ENCODE measurements at places on chromosomes 6 and 20.
A peak's percentile ranks its signal among the peaks of the same experiment; 100 is the strongest.

DNA sequence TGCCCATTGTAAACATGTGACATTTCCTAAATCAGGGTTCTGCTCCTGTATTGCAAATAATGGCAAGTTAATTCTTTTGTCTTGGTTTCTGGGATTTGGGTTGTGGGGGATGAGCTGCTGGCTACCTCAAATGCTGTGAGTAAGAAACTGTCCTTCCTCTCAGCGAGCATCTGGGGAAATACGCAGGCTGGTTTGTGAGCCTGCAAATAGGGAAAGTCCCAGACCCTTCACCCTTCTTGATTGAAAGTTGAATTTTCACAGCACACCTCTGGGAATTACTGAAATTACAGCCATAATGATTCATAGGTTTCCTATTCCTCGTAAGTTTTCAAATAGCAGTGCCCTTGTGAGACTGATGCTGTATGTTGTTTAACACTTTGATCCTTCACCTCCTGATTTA, 138.1 kb downstream of the TBXT start:
- no peak for DNase-seq

DNA sequence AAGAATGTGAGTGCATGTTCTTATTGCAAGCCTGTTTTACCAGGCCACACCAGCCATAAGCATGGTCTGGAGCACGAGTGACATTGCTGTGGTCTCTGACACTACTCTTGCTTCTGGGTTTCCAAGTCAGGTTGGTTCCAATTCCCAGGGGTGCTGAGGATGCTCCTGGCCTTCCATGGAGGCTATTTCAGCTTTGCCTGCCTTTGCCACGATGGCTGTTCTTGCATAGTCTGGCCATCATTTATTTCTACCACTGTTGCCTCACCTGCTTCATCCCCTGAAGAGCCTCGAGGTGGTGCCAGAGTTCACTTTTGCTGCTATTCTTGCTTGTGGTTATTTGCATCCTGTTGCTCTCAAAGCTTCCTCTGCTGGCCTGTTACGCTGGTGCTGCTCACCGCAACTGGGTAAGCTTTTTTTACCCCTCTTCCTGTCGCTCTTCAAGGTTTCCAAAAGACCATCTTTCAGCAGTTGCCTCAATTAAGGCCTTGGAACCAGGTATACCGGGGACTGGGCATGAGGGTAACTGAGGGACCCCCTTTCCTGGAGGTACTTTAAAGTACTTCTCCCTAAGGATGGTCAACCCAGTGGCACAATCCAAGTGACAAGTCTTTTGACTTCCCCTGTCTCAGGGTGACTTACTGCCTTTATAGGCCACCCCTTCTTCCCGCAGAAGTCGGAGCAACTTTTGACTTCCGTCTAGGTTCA, 64.5 kb downstream of the AKAP7 start:
- peak; percentile 10 for DNase-seq

DNA sequence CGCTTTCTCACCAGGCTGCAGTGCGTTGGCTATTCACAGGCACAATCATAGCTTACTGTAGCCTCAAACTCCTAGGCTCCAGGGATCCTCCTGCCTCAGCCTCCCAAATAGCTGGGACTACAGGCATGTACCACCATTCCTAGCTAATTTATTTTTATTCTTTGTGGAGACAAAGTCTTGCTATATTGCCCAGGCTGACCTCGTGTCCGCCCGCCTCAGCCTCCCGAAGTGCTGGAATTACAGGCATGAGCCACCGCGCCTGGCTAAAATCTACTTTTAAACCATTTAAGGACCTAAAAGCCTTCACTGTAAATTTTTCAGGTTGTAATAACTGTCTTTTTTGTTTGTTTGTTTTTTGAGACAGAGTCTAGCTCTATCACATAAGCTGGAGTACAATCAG, 15.2 kb downstream of the SAMHD1 start:
- no peak for DNase-seq

DNA sequence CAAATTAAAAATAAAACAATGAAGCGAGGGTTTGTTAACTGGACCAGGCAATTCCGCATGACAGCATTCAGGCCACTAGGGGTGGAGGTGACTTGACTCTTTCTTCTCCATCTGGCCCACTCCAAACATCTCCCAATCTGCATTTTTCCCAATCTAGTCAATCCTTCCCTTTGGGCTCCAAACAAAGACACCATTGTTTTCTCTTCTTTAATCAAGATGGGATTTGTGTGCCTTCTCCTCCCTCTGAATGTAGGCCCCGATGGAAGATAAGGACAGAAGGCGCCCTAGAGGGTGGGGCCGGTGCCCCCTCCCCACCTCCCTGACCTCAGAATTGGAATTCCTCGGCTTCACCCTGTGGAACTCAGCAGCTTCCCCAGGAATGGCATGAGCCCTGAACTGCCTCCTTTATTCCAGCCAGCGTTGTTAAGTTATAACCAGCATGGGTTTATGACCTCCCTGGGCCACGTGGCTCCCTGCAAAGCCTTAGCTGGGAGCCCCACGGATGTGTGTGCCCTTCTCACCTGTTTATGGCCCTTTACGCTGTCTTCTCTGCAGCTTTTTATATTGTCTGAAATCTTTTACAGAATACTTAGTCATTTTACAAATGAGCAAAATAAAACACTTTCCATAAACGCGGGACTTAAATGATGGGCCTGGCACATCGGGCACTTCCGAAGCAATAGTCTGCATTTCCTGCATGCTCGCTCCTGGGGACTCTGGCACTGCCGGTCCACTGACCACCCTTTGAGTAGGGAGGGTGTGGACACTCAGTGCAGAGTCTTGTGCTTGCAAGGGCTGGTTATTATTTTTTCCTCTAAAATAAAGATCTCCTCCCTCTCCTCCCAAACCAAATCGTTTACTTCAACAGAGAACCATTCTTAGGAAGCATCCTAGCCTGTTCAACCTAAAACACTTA, 24.5 kb downstream of the OVOL2 start:
- DNase-seq = no peak

GRCh38 chr6:110140650-110141049, 38.8 kb downstream of the WASF1 start:
- no peak for DNase-seq

DNA sequence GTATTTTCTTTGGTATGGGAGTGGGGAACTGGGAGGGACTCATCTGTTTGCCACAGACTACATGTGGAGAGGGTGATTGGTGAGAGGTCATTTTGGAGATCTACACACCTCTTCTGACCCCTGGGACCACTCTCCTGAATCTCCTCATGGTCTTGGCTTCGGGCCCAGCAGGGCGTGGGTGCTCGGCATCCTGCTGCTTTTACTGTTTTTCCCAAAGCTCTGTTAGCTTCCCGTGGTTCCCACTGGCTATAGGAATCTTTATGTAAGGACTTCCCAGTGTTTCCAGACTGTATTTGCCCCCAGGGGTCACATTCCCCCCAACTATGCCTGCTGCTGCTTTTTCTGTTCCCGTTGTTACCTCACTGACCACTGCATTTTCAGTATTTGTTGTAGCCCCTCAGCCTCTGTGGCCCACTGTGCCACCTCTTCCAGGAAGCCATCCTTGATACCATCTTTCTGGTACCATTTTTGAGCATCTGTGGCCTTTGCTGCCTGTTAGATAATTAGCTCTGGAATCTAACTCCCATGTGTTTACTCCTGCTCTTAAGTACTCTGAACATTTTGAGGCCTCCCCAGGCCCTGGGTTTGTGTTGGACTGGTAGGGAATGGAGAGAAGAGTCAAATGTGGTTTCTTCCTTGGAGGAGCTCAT, 14.9 kb downstream of the PLCG1 start:
- no peak for DNase-seq

DNA sequence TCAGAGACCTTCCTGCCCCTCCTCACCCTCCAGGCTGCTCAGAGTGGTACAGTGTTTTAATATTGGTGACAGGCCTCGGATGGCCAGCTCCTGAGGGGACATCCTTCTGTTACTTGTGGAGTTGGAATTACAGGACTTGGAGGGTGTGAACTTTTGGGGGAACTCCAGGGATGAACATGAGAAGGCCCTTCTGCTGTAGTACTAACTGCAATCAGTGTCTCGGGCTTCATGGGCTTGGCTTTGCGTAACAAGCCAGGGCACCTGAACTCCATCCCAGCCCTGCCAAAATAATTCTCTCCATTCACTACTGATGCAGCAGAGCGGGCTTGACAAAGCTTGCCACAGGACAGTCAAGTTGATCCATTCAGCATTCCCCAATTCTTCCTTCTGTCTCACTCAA, 28.6 kb downstream of the SLC22A23 start:
- DNase-seq = no peak

GRCh38 chr6:90365002-90365401, 68.4 kb upstream of the BACH2 start:
- DNase-seq = no peak

DNA sequence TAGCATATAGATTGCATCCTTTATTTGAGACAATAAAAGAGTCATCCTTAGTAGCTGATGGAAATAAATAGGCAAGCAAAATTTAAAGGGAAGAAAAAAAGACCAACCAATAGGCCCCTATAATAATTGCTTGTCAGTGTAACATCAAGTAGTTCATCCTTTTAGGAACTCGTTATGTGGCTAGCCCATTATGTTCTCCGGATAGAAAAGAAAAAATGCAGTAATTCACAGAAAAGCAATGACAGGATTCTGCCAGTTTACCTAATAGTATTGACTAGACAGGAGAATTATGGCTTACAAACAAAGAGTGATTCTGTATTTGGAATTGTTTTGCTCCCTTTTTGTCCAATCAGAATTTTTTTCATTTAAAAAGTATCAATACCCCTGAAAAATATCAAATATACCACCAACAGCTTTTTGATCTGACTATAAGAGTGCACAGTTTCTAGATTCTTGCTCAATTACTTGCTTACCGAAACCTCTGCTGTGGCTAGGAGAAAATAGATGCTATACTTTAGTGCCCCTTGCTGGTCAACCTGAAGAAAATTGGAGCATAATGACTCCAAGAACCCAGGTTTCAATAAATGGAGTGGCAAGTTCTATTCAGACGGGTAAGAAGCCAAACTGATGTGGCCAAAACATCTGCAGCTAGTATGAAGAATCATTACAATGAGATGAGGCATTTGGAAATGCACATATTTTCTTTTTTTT, 91.5 kb upstream of the SASH1 start:
- DNase-seq = no peak
